ENCODE measurements at places on chromosomes 4 and X.

DNA sequence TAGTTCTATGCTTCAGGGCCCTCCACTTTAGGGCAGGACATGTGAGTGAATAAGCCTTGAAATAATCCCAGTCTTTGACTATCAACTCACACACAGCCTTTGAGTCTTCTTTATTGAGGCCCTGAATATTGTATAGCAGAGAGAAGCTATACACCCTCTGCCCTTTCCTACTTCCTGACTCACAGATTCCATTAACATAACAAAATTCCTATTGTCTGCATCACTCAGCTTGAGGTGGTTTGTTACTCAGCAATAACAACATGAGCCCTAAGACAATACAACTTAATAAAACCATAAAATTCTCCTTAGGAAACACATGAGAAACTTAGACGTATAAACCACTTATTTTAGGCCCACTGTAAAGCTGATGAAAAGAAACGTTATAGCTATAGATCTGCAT, 680.3 kb upstream of the DIAPH2 start:
- no peak for DNase-seq

GRCh38 chrX:97330151-97330550, 446.4 kb downstream of the RPA4 start:
- DNase-seq: no peak

GRCh38 chr4:35163168-35163567, 1081.1 kb downstream of the ARAP2 start:
- no peak for DNase-seq

- no peak for DNase-seq
Measured at GRCh38 chrX:118717678-118718391, 9.6 kb upstream of the IL13RA1 start.

DNA sequence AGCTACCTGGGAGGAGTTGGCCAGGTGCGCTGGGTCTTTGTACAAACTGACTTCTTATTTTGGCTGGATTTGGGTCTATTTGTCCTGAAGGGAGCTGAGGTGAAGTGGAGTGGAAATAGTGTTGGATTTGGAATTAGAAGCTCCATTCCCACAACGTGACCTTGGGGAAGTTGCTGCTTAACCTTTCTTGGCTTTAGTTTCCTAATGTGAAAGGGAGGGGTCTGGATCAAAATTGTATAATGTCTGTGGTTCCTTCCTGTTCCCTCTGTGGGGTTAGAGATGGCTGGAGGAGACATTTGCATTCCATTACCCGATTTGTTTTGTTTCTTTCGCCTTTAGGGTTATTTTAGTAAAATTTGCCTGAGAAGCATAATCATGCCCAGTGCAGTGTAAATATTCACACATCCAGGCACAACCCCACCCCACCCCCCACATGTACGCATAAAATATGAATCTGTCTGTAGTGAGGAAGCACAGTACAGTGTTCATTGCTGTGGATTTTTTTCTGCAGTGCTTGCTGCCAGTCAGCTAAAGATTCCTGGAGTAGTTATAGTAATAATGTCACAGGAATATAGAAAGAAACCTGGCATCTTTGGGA, 21.5 kb downstream of the JADE1 start:
- DNase-seq: no peak

- no peak for DNase-seq
Measured at GRCh38 chr4:156298230-156298629, 344.6 kb upstream of the CTSO start.

DNA sequence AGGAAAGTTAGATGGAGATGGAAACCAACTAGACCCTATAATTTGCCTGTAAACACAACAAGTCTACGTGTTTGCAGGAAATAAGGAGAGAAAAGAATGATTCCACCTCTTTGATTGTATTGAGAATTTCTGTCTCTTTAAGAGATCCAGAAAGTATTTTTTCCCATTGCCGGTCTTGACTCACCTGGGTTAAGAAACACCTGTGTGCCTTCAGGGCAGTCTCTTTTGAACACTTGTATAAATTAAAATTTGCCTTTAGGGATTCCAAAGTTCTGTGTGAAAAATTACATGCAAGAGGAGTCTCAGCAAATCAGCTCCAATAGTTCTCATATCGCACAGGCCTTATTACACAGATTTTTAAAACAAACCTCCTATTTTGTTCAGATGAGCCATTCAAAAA, 46.0 kb upstream of the SMAD1 start:
- DNase-seq: no peak

All from activated T-helper 9 cell treated with anti-CD3 and anti-CD28 coated beads, Interleukin-2, amount 50 U/mL, for 16 hours (primary cell).